ENCODE measurements at places on chromosomes 2 and 18. TPM values are rescaled to one million over a fixed set of nuclear protein-coding genes. Genes with fewer than 3 reads are reported as not detected.

DNA sequence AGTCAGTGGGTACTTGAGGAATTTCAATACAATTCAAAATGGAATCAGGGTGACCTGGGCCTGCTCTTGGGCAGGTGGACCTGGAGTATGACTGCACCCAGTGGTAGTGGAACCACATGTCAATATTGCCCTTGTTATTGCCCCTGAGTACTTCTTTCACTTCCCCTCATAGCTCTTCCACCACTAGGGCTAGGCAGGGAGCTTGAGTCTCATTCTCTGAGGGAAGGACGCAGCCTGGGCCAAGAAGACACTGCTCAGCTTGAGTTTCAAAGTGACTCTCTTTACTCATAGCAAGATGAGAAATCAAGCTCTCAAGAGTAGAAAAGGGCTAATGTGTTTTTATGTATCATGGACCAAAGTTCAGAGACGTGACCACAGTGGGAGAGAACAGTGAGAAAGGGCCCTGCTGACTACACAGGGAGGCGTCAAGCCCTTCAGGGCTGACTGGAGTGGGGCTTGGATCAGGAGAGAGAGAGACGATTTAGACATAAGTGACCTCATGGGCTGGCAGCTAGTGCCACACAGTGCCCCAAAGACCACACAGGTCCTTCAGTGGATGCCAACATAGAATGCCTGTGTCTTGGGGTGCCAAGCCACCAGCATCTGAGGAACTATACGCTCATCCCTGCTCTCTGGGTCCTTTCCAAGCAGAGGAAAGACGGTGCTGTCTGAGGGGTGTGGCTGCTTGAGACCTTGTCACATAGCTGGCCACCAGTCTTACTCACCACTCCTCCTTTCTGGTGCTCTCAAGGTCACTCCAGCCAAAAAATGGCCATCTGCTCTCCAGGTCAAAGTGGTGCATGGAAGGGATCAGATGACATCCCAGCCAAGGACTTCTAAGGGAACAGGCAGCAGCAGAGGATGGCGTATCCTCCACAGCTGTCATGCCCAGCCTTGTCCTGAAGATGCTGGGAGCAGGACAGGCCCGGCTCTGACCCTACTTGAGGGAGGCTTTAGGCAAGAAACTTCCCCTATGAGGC lies 13.0 kb downstream of the PTMA start:
- no peak overlapping the region for H3K4me3 ChIP-seq
- no peak overlapping the region for H3K27ac ChIP-seq
- no peaks in the 10 kb centered on the region for H3K27me3 ChIP-seq
- no peak for DNase-seq

DNA sequence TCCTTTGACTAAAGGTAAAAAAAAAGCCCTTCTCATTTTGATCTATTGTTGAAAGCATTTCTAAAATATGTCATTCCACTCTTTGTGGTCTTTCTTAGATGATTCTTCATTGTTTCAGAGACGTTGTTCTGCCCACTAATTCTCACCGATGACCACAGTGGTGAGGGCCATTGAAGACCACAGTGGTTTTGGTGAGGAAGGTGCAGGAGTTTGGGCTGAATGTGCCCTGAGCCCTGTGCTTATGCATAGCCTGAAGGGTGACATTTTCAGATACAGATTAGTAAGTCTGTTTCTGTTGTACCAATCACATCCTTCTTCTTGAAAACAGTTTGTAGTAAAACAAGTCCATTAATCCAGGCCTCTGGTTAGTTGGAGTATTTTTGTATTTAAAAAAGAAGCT lies 251.3 kb upstream of the ATP5MC3 start:
- H3K27me3 ChIP-seq = peaks cover 2% of the 10 kb centered on the region
- no peak for DNase-seq
- H3K4me1 ChIP-seq = no peaks in the 10 kb centered on the region
- H3K4me3 ChIP-seq = no peak overlapping the region
- H3K27ac ChIP-seq = no peak overlapping the region

Gene GBX2
- total RNA-seq = not detected

GRCh38 chr2:214244847-214245246 lies 166.0 kb upstream of the VWC2L start:
- H3K36me3 ChIP-seq = no peaks in the 10 kb centered on the region
- DNase-seq = no peak

DNA sequence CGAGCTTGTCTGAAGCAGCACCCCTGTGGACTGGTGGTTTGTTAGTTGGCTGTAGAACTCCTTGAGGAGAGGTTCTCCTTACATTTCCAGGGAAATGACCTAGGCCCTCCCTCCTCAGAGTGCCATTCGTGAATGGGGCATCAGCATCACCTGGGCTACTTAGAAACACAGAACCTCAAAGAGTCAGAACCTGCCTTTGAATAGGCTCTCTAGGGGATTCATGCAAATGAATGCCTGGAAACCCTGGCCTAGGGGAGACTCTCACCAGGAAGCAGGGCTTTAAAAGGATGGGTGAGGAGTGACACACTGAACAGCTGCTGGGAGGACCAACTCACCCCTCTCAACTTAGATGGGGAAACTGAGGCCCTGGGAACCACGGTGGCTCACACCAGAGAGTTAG lies 2.1 kb upstream of the MOCOS start:
- peaks cover 7% of the 10 kb centered on the region for H3K4me1 ChIP-seq
- no peak overlapping the region for H3K4me3 ChIP-seq
- no peaks in the 10 kb centered on the region for H3K36me3 ChIP-seq
- no peak overlapping the region for H3K27ac ChIP-seq
- peaks cover 20% of the 10 kb centered on the region for H3K27me3 ChIP-seq
- DNase-seq = no peak

DNA sequence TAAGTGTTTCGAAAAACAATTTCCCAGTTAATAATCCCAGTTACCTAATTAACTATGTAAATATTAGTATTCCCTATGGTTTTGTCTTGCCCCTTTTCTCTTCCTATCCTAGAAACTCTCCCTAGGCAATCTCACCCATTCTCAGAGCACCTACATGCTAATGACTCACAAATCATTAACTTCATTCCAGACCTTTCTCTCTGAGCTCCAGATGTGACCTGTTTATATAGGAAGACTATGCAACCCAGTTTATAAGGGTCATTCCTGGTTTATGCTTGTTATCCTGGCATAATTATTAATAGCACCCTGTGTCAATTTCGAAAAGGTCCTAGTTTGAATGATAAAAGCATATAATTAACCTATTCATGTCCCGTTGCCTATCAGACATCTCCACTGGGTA lies 14.8 kb upstream of the SERTAD2 start:
- no peak overlapping the region for H3K27ac ChIP-seq
- H3K4me3 ChIP-seq = no peak overlapping the region
- peaks cover 51% of the 10 kb centered on the region for H3K4me1 ChIP-seq
- H3K36me3 ChIP-seq = peaks cover 3% of the 10 kb centered on the region
- H3K27me3 ChIP-seq = no peaks in the 10 kb centered on the region
- DNase-seq = no peak

All from activated CD8-positive, alpha-beta T cell treated with anti-CD3 and anti-CD28 coated beads for 36 hours (primary cell).